T-cell (primary cell): ENCODE measurements at places on chromosomes 5 and 9. TPM values are rescaled to one million over a fixed set of nuclear protein-coding genes. Genes with fewer than 3 reads are reported as not detected.

The GMCL2 gene
- total RNA-seq, result not detected

DNA sequence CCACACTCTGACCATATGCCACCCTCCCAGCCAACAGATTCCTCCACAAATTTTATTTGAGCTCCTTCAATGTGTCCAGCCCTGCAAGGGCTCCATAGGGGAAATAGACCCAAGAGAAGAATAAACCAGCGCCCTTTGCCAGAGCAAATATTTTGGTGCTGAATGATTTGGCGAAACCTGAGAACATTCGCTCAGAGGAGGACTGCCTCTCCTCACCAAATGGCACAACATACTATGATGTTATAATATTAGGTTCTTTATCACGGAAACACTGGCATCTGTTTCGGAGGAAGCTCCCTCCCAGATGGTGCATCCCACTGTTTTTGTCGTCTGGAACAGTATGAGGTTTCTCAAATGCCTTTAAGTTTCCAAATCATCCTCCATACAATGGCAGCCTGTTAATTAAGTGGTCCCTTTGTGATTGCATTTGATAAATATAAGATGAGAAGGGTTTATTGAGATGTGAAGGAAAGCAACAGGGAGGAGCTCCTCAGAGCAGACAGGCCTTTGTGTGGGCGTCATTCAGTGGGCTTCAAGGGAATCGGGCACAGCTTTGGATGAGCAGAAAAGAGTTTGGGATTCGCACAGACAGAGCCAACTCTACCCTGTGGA, 139.1 kb upstream of the ADRA1B start:
- DNase-seq, result no peak
- H3K4me3 ChIP-seq, result no peak overlapping the region
- peaks cover 9% of the 10 kb centered on the region for H3K4me1 ChIP-seq

GRCh38 chr5:74167930-74168315, 472.6 kb downstream of the ENC1 start:
- H3K36me3 ChIP-seq, result no peaks in the 10 kb centered on the region
- H3K4me1 ChIP-seq, result no peaks in the 10 kb centered on the region

GRCh38 chr5:172285226-172286143, 1.9 kb upstream of the UBTD2 start:
- H3K36me3 ChIP-seq, result no peaks in the 10 kb centered on the region
- no peaks in the 10 kb centered on the region for H3K27me3 ChIP-seq
- no peak overlapping the region for H3K4me3 ChIP-seq
- H3K4me1 ChIP-seq, result peaks cover 13% of the 10 kb centered on the region

DNA sequence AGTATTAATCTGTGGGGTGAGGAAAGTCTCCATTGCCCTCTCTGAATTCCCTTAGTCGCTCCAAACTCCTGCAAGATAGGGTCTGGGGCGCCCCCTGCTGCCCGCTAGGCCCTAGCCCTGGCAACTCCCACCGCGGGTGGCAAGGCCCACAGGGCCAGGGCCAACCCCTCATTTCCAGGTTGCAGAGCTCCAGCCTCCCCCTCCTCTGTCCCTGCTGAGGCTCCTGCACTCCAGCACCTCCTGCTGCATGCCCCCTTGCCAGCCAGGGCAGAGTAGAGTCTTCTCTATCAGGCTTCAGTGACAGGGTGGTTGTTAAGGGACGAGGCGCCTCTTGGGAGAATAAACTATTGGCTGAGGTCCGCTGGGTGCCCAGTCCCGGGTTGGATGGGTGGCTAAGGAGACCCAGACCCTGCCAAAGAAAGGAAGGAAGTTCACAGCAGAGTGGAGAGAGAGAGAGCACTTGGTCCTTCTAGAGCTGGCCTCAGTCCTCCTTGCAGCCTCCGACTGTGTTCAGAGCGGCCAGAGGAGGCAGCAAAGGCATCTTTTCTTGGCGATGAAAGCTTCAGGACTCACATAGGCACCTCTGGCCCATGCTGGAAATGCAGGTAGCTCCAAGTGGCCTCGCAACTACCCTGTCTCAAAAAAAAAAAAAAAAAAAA, 45.6 kb downstream of the SAR1B start:
- no peak overlapping the region for H3K27ac ChIP-seq
- peak; percentile 80 for DNase-seq
- H3K27me3 ChIP-seq, result no peaks in the 10 kb centered on the region
- H3K36me3 ChIP-seq, result peaks cover 4% of the 10 kb centered on the region

GRCh38 chr5:68740226-68740910, 353.4 kb upstream of the SLC30A5 start:
- peaks cover 7% of the 10 kb centered on the region for H3K4me1 ChIP-seq
- no peak for DNase-seq
- no peak overlapping the region for H3K27ac ChIP-seq
- no peaks in the 10 kb centered on the region for H3K27me3 ChIP-seq

The BAAT gene
- total RNA-seq, result 0.35 TPM

DNA sequence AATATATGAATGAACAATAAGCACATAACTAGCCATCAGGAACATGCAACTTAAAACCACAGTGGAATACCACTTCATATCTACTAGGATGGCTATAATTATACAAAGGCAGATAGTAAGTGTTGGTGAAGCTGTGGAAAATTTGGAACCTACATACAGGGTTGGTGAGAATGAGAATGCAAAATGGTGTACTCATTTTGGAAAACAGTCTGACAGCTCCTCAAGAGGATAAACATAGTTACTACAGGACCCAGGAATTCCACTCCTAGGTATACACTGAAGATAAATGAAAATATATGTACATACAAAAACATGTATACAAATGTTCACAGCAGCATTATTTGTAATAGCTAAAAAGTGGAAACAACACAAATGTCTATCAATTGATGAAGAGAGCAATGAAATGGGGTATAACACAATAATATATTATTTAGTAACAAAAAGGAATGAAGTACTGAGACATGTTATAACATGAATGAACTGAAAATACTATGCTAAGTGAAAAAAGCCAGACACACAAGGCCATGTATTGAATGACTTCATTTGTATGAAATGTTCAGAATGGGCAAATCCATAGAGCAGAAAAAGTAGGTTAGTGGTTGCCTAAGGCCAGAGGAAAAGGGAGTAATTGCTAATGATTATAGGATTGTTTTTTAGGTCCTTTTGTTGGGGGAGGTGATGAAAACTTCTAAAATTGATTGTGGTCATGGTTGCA, 31.2 kb upstream of the CDK5RAP2 start:
- no peak for DNase-seq
- no peak overlapping the region for H3K4me3 ChIP-seq
- no peak overlapping the region for H3K27ac ChIP-seq
- H3K4me1 ChIP-seq, result no peaks in the 10 kb centered on the region

- H3K27ac ChIP-seq, result no peak overlapping the region
- H3K4me1 ChIP-seq, result no peaks in the 10 kb centered on the region
- H3K36me3 ChIP-seq, result no peaks in the 10 kb centered on the region
- H3K4me3 ChIP-seq, result no peak overlapping the region
- H3K27me3 ChIP-seq, result no peaks in the 10 kb centered on the region
Measured at GRCh38 chr9:20865347-20865746, 166.1 kb downstream of the HACD4 start.

DNA sequence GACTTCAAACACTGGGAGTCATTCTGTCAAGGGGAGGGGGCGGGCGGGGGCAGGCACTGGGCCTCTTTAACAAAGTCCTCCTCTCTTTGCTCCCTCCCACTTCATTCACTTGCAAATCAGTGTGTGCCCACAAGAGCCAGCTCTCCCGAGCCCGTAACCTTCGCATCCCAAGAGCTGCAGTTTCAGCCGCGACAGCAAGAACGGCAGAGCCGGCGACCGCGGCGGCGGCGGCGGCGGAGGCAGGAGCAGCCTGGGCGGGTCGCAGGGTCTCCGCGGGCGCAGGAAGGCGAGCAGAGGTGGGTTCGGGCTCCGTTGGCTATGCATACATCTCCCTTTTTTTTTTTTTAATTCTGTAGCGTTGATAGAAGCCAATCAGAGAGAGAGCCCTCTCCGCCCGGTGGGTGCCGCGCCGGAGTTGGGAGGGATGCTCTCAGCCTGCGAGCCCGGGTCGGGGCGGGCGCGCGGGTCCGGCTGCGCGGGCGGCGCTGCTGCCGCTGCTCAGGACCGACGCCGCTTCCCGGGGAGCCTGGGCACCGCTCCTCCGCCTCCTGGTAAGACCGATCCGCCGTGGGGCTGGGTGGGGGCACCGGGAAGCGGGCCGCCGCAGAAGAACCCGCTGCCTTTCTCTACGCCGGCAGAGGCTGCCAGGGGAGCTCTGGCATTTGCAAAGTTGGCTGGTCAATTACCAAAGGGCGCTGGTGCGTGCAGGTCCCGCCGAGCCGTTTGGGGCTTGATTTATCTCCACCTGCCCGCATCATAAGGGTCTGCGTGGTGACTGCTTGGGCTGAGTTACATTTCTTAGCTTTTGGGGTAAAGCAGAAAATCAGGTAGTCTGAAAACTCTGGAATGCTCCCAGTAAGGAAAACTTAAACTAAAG, at the start of gene CDH6:
Gene CDH6, plus strand, starts transcription at position 96 of the 877 bp plus-strand sequence. CDS start 73,788 bp downstream, outside the sequence.
- DNase-seq, result no peak
- H3K27me3 ChIP-seq, result peaks cover 26% of the 10 kb centered on the region
- no peak within 1 kb of the TSS for H3K27ac ChIP-seq
- no peak within 1 kb of the TSS for H3K4me3 ChIP-seq

GRCh38 chr5:152912924-152913323, 507.8 kb upstream of the NMUR2 start:
- no peaks in the 10 kb centered on the region for H3K36me3 ChIP-seq
- H3K4me1 ChIP-seq, result no peaks in the 10 kb centered on the region
- no peak overlapping the region for H3K4me3 ChIP-seq
- no peaks in the 10 kb centered on the region for H3K27me3 ChIP-seq

The PTPN3 gene
- total RNA-seq, result 0.09 TPM

DNA sequence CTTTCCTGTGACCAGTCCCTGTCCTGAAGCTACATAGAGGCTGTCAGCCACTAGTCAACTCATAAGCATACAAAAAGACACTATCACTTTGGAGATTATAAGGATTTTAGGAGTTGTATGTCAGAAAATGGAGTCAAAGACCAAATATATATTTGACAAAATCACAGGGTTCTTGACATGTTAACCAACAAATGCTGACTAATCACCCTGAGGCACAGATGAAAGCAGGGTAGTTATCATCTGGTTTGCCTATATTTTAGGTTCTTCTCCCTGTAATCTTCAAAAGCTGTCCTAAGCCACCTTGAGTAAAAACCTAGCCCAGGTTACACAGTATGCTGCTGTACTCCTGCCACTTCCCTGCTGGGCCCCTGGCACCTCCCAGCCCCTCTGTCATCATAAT, 64.7 kb upstream of the ERCC6L2 start:
- H3K4me3 ChIP-seq, result no peak overlapping the region
- peaks cover 11% of the 10 kb centered on the region for H3K27me3 ChIP-seq
- no peak overlapping the region for H3K27ac ChIP-seq
- H3K4me1 ChIP-seq, result no peaks in the 10 kb centered on the region
- DNase-seq, result no peak

GRCh38 chr5:35213608-35214007, 16.7 kb downstream of the PRLR start:
- no peaks in the 10 kb centered on the region for H3K4me1 ChIP-seq
- no peak overlapping the region for H3K27ac ChIP-seq
- no peaks in the 10 kb centered on the region for H3K27me3 ChIP-seq
- no peak overlapping the region for H3K4me3 ChIP-seq
- no peak for DNase-seq

GRCh38 chr9:117234103-117234502, 180.8 kb downstream of the ASTN2 start:
- H3K36me3 ChIP-seq, result no peaks in the 10 kb centered on the region
- H3K27me3 ChIP-seq, result no peaks in the 10 kb centered on the region
- no peaks in the 10 kb centered on the region for H3K4me1 ChIP-seq
- no peak overlapping the region for H3K4me3 ChIP-seq
- no peak overlapping the region for H3K27ac ChIP-seq

The QRFP gene
- total RNA-seq, result not detected

The SHLD3 gene
- total RNA-seq, result 4.0 TPM

- H3K4me3 ChIP-seq, result no peak overlapping the region
- H3K4me1 ChIP-seq, result no peaks in the 10 kb centered on the region
- H3K27me3 ChIP-seq, result peaks cover 3% of the 10 kb centered on the region
- DNase-seq, result no peak
- H3K36me3 ChIP-seq, result no peaks in the 10 kb centered on the region
Measured at GRCh38 chr5:34550247-34550646, 105.9 kb upstream of the RAI14 start.

- no peaks in the 10 kb centered on the region for H3K27me3 ChIP-seq
- H3K27ac ChIP-seq, result no peak overlapping the region
- H3K36me3 ChIP-seq, result no peaks in the 10 kb centered on the region
- H3K4me1 ChIP-seq, result no peaks in the 10 kb centered on the region
- no peak overlapping the region for H3K4me3 ChIP-seq
Measured at GRCh38 chr5:173814053-173814452, 74.1 kb upstream of the CPEB4 start.

GRCh38 chr5:66170195-66170919, 26.3 kb downstream of the SREK1 start:
- H3K36me3 ChIP-seq, result no peaks in the 10 kb centered on the region
- no peak overlapping the region for H3K4me3 ChIP-seq
- DNase-seq, result no peak
- peak overlapping the region; percentile 44 for H3K27ac ChIP-seq
- H3K27me3 ChIP-seq, result no peaks in the 10 kb centered on the region

- no peaks in the 10 kb centered on the region for H3K36me3 ChIP-seq
- no peak overlapping the region for H3K4me3 ChIP-seq
- H3K4me1 ChIP-seq, result no peaks in the 10 kb centered on the region
- no peak overlapping the region for H3K27ac ChIP-seq
- peaks cover 4% of the 10 kb centered on the region for H3K27me3 ChIP-seq
Measured at GRCh38 chr9:73038089-73038509, 85.2 kb upstream of the ALDH1A1 start.

The PPP2R2B gene
- total RNA-seq, result 1.5 TPM

DNA sequence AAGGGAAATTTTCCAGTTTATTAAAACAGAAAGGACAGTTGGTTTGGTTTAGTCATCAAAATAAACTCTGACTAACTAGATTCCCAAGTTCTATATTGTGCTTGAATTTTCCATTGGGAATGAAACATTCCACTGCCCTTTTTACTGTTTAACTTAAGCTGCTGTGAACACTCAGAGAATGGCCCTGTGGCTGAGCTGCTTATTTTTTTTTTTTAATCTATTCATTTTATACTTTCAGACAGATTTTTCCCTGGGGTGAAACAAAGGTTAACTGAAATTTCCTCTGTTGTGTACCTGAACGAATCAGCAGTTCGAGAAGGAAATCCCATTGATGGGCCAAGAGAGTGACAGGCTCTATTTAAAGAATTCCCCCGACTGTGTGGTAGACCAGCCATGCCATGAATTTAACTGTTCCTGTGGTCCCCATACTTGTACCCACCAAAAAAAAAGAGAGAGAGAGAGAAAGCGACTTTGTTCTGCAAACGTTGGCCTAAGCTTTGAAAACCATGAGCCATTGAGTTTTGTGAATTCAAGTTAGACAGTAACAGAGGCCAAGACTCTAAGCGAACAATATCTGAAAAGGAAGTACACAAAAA, 138.7 kb upstream of the GRHPR start:
- H3K27ac ChIP-seq, result no peak overlapping the region
- DNase-seq, result no peak

DNA sequence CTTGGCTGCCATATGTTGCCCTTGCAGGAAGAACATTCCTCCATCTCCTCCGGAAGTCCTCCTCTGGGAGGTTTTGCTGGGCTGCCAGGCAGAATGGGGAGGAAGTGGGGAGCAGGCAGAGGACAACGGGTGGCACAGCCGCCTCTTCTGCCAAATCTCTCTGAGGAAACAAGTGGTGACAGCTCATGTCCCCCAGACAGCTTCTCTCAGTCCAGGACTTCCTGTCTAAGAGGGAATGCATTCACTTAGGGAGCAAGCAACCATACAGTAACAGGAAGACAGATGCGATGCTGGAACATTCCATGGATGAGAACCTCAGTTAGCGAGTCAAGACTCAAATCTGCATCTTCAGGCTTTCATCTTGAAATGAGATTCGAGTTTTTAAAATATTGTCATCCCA, 701.0 kb downstream of the SEMA5A start:
- no peaks in the 10 kb centered on the region for H3K36me3 ChIP-seq
- no peaks in the 10 kb centered on the region for H3K27me3 ChIP-seq
- H3K4me3 ChIP-seq, result no peak overlapping the region
- DNase-seq, result no peak
- no peaks in the 10 kb centered on the region for H3K4me1 ChIP-seq

The PCDHA12 gene
- not detected for total RNA-seq

The AGXT2 gene
- not detected for total RNA-seq
